ENCODE measurements at places on chromosomes 5 and 9. TPM values are rescaled to one million over a fixed set of nuclear protein-coding genes. Genes with fewer than 3 reads are reported as not detected.

The GABBR2 gene
- total RNA-seq = 0.66 TPM

The FAM78A gene
- total RNA-seq = 16.5 TPM

The ARSB gene
- 6.1 TPM for total RNA-seq

The APBA1 gene
- total RNA-seq = 1.4 TPM

The MSH3 gene
- 10.3 TPM for total RNA-seq

The MARVELD2 gene
- total RNA-seq = 0.10 TPM

The RALGDS gene
- 20.5 TPM for total RNA-seq

The PGM5 gene
- 19.3 TPM for total RNA-seq

- no peak for DNase-seq
Observed at GRCh38 chr9:131667576-131667975, 72.3 kb downstream of the RAPGEF1 start.

GRCh38 chr9:125655066-125655633, 51.9 kb downstream of the MAPKAP1 start:
- no peak for DNase-seq

DNA sequence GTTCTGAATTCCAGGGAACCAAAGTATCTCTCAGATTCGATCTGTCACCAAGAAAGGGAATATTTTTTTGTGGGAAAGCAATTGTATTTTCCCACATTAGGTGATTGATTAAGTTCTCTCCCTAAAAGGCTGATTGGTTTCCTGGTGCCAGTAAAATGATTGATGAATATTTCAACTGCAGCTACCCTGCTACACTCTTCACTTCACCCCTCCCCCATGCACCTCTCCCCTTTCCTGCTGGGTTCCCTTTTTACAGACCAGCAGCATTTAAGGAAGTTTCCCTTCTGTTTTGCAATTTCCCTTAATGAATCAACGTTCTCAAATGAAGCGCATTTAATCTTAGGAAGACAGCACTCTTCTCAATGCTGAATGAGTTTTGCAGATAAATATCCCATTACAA, 13.1 kb downstream of the NR6A1 start:
- DNase-seq = no peak

- DNase-seq = no peak
Observed at GRCh38 chr9:73219985-73220626, 68.4 kb downstream of the ANXA1 start.

DNA sequence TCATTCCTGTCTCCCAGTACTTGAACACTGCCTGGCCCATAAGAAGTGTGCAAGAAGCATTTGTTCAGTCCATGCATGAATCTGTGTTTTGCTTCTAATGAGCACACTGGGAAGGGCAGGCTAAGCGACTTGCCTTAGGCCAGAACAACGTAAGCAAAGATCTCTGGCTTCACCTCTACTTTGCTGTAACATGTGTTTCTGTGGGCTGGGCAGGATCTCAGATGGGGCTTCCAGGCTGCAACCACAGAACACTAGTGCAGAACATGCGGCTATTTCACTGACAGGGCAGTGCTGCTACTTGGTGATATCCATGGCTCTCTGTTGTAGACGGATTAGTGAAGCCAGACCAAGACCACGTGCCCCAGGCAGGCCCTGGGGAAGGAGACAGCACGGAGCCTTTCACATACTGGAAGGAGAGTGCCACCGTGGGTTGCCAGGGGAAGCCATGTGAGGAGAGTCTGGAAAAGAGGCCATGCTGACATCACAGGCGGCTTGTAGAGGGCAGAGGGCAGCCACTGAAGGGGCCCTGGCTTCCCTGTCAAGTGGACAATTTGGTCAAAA, 9.9 kb downstream of the DIRAS2 start:
- no peak for DNase-seq

- no peak for DNase-seq
Observed at GRCh38 chr5:35924122-35924949, 14.1 kb downstream of the CAPSL start.

DNA sequence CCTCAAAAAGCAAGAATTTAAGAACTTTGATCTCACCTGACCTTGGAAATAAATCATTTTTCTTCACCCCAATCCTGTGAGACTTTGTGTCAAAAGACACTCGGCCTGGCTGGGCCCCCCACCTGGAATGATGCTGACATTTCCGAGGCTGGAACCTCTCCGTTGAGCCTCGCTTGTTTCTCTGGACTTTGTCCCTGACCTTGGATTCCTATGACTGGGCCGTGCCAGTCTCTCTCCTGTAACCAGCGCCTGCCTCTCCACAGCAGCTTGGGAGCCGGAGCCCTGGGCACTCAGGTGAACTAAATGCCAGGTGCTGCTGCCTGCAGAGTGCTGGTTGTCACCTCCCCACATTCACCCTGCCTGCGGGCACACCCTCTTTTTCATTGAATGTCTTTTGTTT, 62.7 kb downstream of the RETREG1 start:
- DNase-seq = no peak
